Thyroid gland (tissue), 4 donors: ENCODE measurements at places on chromosomes 16 and 17. TPM values are rescaled to one million over a fixed set of nuclear protein-coding genes. Genes with fewer than 3 reads are reported as not detected.

The MILR1 gene
- 6.8 TPM for total RNA-seq

The CRHR1 gene
- total RNA-seq = not detected

The SLC4A1 gene
- total RNA-seq = not detected

GRCh38 chr17:9900044-9900594, 5.0 kb downstream of the RCVRN start:
- no peak for DNase-seq

DNA sequence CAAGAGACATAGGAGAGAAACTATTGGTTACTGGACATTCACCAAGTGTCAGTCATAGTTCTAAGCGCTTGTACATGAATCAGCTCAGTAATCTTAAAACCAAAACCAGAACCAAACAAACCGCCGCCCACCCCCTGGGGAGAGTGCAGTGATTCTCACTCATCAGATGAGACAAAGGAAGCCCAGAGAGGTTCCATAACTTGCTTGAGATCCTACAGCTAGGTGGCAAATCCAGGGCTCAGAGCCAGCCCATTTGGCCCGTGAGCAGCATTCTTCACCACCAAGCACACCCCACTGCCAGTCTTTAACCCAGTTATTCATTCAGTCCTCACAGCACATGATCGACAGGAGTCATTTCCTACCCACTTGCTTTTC, 37.2 kb upstream of the RGS9 start:
- peak; percentile 62 for DNase-seq
